ENCODE measurements at places on chromosomes 1 and 21. TPM values are rescaled to one million over a fixed set of nuclear protein-coding genes. Genes with fewer than 3 reads are reported as not detected.

The WNT4 gene
- not detected for total RNA-seq

The HDAC1 gene
- total RNA-seq = 37.6 TPM

The S100A7 gene
- not detected for total RNA-seq

The CHAF1B gene
- 0.95 TPM for total RNA-seq

DNA sequence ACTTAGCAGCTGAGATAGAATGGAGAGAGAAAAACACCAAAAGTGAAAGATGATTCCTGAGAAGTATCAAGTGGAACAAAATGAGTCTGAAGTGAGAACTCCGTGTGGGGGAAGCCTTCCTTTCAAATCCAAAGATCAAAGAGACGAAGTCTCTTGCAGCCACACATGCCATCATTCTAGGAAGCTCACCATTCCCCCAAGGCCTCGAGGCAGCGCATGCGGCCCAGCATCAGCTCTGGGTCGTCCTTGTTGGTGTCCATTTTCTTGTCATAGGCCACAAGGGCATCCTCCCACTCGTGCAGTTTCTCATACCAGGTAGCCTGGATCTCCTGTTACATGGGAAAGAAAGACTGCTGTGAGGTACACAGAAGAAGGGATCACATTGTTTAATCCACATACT lies 32.2 kb upstream of the ANGPTL7 start:
- no peak for DNase-seq

GRCh38 chr1:187537936-187538335 lies 709.2 kb downstream of the PLA2G4A start:
- no peak for DNase-seq

- no peak for DNase-seq
Observed at GRCh38 chr1:117143871-117144270, 22.3 kb upstream of the TRIM45 start.

GRCh38 chr1:47867438-47868347 lies 129.5 kb downstream of the TRABD2B start:
- DNase-seq = no peak

DNA sequence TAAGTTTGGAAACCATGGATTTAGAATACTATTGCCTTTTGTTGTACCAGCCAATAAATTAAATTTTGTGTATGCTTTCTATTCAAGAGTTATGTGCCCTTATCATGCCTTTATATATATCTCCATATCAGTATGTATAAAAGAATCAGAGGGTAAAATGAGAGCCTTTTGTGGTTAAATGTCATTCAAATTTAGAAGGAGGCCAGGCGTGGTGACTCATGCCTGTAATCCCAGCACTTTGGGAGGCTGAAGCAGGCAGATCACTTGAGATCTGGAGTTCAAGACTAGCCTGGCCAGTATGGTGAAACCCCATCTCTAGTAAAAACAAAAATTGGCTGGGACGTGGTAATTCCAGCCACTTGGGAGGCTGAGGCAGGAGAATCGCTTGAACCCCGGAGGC lies 88.9 kb downstream of the XPR1 start:
- DNase-seq = no peak

DNA sequence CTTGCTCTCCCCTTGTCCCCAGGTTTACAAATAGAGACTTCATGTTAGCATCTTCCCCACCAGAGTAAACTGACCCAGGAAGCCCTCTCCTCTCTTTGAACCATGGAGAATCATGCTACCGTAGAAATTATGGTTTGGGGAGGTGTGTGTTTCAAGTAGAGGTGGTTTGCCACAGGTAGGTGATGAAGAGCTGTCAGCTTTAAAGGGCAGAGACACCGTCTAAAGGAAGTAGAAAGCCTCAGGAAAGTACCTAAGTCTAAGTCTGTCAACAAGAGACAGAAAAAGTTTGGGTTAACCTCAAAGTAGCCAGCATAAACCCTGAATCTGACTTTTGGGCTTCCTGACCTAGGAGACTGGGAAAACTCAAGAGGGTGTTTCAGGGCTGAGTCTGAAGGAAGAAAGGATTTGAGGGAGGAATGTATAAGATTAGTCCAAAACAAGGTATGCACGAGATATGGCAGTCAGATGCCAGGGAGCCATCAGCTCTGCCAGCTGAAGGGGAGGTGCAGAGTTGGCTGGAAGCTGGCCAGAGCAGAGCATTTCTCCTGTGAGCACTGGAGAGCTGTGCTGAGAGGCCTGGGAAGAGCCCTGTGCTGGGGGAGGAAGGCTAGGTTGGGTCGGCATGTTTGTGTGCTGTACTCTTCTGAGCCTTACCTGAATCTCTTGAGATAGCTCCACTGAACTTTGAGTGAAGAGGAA lies 14.3 kb downstream of the ADAMTSL4 start:
- DNase-seq = no peak

- DNase-seq = no peak
Observed at GRCh38 chr1:15191267-15191666, 37.7 kb downstream of the TMEM51 start.

DNA sequence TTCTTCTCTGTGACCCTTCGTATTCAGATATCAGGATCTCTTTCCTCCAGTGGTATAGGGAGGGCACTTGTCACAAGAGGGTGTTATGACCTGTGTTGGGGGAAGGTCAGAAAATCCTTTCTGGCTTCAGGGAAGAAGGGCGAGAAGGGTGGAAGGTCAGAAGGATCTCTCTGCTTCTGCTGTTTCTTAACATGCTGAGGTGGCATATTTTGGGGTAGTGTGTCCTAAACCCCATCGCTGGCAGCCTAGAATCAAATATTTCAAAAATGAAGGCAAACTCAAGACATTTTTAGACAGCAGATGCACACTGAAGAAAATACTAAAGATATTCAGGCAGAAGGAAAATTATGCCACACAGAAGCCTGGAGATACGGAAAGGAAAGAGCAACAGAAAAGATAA lies 207.6 kb downstream of the TM2D1 start:
- DNase-seq = no peak

GRCh38 chr1:170001266-170001665 lies 73.2 kb downstream of the KIFAP3 start:
- no peak for DNase-seq

DNA sequence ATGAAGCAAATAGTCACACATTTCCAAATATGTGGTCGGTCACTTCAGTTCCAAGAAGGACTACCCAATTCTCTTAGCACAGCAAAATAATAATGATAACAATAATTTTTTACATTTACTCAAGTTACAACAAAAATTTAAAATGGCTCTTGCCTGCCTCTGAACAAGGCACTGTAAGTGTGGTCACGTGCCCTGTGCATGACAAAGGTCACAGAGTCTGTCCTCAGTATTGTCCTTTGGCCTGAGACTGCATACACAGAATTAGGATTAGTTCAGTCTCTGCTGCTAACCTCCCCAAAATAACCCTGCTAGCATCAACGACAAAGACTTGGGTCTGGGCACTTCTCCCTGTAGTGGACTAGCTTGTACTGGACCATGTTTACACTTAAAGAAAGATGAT lies 297.1 kb upstream of the DUSP10 start:
- no peak for DNase-seq

DNA sequence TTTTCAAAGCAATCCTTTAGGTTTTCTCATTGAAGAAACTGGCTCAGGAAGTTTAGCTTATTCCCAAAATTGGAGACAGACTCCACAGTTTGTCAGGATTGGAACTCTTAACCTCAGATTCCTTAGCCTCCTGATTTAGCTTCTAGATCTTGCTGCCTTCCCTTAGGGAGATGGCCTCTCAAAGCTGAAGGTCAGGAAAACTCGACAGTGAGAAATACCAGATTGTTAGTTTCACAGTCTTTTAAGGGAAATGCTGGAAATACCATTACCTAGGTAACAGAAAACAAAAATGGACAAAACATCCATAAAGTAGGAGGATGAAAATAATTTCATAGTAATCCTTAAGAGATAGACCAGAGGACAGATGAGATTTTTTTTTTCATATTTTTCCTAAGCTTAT lies 7.8 kb downstream of the RASAL2 start:
- no peak for DNase-seq

GRCh38 chr1:165116732-165117131 lies 239.8 kb downstream of the LMX1A start:
- no peak for DNase-seq

DNA sequence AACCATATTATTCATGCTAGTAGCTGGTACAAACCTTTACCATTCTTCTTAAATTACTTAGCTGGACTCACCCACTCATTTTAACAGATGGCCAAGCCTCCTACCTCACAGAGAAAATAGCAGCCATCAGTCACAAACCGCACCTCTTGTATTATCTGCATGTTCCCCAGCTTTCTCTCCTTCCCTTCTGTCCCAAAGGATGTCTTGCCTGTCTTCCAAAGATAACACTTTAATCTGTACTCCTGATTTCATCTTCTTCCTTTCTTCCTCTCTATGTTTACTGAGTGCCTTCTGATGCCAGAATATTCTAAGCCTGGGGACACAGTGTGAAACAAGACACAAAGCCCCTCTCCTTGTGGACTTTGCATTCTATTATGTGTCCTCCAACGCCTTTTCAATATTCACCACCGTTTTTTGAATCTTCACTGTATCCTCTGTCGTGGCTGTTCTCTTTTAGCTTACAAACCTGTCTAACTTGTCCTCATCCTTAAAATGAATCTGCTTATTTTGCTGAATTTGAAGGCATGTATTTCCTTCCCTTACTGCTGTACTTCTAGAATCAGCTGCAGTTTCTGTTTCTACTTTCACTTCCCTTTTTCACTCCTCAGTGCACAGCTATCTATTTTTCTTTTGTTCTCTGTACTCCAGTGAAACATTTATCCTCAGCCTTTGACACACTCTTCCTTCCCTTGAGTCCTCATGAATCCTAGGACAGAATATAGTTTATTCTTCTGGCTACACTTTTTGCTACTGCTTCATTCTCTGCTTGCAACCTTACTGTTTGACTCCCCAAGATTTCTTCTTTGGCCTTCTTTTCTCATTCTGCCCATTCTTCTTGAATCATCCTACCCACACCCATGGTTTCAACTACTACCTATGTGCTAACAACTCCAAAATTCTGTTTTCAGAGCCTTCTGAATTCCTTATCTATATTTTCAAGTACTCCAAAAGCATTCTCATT lies 216.9 kb upstream of the SAMSN1 start:
- DNase-seq = no peak

- DNase-seq = no peak
Observed at GRCh38 chr1:228305721-228306152, 97.9 kb downstream of the OBSCN start.

DNA sequence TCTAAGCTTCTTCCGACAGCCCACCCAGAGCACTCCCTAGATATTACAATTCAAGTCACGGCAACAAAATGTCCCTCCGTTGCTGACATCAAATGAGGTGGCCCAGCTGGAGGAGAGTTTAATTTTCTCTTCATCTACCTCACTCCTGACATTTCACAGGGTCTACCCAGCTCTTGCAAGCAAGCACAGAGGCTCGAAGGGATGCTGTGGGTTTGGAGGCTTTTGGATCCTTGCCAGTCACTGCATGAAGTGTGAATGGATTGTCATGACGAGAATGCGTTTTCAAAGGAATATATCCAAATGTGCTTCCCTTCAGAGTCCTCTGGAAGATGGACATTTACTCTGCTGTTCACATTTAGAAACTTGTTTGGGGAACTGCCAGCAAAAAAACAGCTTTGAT lies 33.5 kb downstream of the CAPN8 start:
- no peak for DNase-seq

DNA sequence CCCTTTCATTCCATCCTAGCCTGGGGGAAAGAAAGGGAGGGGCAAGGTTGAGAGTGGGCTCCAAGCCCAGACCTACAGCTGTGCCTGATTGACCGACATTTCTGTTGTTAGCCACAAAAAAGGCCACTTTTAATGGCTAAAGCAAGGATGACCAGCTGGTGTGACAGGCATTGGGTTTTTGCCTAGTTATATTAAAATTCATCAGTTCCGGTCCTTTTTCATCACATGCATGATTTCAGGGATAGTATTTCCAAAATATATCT lies 192.3 kb downstream of the ZNF326 start:
- DNase-seq = no peak

DNA sequence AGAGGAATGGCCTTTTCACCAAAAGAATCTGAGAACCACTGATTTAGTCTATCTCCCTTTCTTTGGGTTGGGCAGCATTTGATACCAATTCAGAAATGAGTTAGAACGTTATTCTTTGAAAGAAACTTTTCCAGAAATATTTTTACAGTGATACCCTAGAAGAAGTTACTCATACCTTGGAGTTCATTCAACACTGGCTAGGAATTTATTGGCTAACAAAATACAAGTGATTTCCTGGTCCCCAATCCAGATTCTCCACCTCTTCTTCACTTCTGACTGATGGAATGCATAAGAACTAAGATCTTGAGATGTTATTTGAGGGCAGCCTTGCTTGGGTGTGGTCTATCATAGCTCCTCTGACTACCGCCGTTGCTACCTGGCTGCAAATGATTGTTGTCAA lies 9.4 kb downstream of the C1orf162 start:
- DNase-seq = no peak

DNA sequence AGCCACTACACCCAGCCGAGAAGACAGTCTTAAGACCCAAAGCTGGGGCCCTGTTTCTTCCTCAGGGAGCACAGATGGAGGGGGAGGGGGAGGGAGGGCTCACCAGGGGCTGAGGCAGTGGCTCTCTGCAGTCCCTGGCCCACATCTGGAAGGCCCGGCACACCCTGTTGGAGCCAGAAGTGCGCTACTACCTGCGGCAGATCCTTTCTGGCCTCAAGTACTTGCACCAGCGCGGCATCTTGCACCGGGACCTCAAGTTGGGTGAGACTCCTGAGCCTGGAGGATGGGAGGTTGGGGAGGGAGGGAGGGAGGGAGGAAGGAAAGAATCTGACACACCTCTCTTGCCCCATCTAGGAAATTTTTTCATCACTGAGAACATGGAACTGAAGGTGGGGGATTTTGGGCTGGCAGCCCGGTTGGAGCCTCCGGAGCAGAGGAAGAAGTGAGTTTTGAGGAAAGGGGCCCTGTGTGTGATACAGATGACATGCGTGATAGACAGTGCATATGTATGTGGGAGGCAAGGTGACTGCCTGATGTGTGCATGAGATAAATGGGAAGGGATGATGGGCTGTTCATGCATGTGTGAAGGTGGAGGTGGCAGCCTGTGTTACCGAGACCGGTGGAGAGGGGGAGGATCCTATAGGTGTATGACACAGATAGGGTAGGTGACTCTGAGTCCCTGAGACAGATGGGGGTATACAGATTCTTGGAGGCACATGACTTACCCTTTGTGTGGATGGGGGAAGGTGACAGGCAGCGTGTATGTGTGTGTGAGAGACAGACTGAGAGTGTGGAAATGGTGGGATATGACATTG lies 1.5 kb downstream of the PLK3 start:
- DNase-seq = no peak

- no peak for DNase-seq
Observed at GRCh38 chr1:30745156-30745833, 12.3 kb downstream of the LAPTM5 start.

DNA sequence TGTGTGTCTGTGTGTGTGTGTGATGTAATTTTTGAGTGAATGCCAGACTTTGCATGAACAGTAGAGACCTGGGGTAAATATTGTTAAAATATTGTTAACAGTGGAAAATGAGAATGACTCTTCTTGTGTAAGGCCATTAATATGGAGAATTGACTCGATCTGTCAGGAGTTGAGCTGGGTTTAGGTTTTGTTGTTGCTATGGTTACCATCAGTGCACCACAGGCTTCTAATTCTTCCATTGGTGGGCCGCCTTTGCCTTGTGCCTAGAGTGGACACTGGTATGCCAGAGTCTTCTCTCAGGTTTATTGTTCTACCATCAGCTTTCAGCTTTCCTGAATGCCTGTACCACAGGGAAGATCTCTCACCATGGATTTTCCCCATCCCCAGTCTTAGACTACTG lies 10.0 kb upstream of the NHLH2 start:
- no peak for DNase-seq
